Activated T-helper 2 cell treated with anti-CD3 and anti-CD28 coated beads, Interferon-gamma antibody, Interleukin-2, Interleukin-4, amounts not matched to agents 10 μg/mL and 5 μg/mL and 100 μg/mL, durations not matched to agents 14 hours and 24 hours and 36 hours (primary cell): ENCODE measurements at places on chromosomes 12 and 14. TPM values are rescaled to one million over a fixed set of nuclear protein-coding genes. Genes with fewer than 3 reads are reported as not detected.

GRCh38 chr14:68305738-68306137, 486.2 kb downstream of the RAD51B start:
- no peak for DNase-seq

CCDC175 gene
- not detected in 2 replicates for total RNA-seq

KCNK10 gene
- total RNA-seq, result not detected in 2 replicates

SLC6A15 gene
- total RNA-seq, result not detected in 2 replicates

DNA sequence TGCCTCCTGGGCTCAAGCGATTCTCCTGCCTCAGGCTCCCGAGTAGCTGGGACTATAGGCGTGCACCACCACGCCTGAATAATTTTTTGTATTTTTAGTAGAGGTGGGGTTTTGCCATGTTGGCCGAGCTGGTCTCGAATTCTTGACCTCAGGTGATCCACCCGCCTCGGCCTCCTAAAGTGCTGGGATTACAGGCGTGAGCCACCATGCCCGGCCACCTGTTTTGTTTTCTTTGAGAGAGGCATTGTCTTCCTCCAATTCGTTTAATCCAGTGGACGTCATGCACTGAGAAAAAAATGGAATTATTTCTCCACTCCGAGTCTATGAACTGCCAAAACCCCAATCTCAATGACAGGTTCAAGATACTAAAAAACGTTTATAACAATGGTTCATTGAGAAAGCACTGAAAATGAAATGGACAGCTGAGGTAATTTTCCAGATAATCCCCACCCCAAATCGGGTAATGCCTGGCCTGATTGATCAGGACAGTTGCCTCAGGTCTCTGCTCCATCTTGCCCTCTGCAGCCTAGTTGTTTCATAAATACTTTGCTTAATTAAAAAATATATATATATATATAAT, 132.7 kb upstream of the PARP11 start:
- DNase-seq, result no peak
